CD8-positive, alpha-beta memory T cell (primary cell): ENCODE measurements at places on chromosomes 16 and 17. TPM values are rescaled to one million over a fixed set of nuclear protein-coding genes. Genes with fewer than 3 reads are reported as not detected.

DNA sequence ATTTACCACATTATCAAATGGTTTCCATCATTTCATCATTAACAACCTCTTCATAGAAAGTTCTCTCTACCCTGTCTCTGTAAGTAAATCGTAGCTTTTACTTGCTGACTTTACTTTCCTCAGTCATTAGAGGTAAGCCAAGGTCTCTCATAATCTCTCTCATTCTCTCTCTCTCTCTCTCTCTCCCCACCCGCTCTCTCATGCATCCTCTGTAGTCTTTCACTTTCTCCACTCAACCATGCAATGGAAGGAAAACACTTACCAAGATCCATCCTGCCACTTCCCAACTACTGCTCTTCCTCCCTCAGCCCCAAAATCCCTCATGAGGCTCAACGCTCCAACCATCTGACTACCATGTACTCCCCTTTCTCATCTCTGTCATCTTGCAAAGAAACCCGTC, 6.1 kb downstream of the CEP112 start:
- no peak overlapping the region for H3K4me3 ChIP-seq
- DNase-seq, result no peak
- no peaks in the 10 kb centered on the region for H3K36me3 ChIP-seq
- H3K4me1 ChIP-seq, result peaks cover 1% of the 10 kb centered on the region
- H3K27ac ChIP-seq, result no peak overlapping the region

DNA sequence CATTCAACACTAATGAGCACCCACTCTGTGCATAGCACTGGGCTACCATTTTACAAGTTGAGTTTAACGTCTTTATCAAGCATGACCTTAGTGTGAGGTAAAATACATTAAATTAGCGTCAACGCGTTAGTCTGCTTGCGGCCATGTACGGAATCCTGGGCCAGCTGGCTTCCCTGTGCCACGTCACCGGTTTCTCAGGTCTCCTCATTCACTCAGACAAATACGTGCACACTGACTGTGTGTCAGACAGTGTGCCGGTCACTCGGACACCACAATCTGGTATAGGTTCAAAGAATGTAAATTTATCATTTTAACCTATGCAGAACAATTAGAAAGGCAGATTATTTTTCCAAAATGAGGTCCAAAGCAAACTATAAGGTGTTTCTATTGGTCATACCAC, 21.4 kb upstream of the YWHAE start:
- H3K4me3 ChIP-seq, result no peak overlapping the region
- peaks cover 13% of the 10 kb centered on the region for H3K36me3 ChIP-seq
- no peaks in the 10 kb centered on the region for H3K4me1 ChIP-seq
- H3K27ac ChIP-seq, result no peak overlapping the region
- no peak for DNase-seq
- no peaks in the 10 kb centered on the region for H3K27me3 ChIP-seq

Gene GDPD3
- total RNA-seq, result 5.3 TPM

GRCh38 chr17:82017612-82018151, 5.0 kb downstream of the CENPX start:
- no peak overlapping the region for H3K27ac ChIP-seq
- no peaks in the 10 kb centered on the region for H3K27me3 ChIP-seq
- peaks cover 6% of the 10 kb centered on the region for H3K36me3 ChIP-seq
- no peak overlapping the region for H3K4me3 ChIP-seq
- peaks cover 16% of the 10 kb centered on the region for H3K4me1 ChIP-seq

- no peak for DNase-seq
- H3K4me1 ChIP-seq, result no peaks in the 10 kb centered on the region
- H3K36me3 ChIP-seq, result no peaks in the 10 kb centered on the region
- no peak overlapping the region for H3K27ac ChIP-seq
These were observed 325.2 kb downstream of the HS3ST4 start for GRCh38 chr16:26016989-26017388.

Gene STH
- not detected for total RNA-seq

Gene AXIN2
- total RNA-seq, result 3.8 TPM

Gene TSPAN10
- total RNA-seq, result 0.31 TPM
